ENCODE measurements at places on chromosomes 2 and 18.

DNA sequence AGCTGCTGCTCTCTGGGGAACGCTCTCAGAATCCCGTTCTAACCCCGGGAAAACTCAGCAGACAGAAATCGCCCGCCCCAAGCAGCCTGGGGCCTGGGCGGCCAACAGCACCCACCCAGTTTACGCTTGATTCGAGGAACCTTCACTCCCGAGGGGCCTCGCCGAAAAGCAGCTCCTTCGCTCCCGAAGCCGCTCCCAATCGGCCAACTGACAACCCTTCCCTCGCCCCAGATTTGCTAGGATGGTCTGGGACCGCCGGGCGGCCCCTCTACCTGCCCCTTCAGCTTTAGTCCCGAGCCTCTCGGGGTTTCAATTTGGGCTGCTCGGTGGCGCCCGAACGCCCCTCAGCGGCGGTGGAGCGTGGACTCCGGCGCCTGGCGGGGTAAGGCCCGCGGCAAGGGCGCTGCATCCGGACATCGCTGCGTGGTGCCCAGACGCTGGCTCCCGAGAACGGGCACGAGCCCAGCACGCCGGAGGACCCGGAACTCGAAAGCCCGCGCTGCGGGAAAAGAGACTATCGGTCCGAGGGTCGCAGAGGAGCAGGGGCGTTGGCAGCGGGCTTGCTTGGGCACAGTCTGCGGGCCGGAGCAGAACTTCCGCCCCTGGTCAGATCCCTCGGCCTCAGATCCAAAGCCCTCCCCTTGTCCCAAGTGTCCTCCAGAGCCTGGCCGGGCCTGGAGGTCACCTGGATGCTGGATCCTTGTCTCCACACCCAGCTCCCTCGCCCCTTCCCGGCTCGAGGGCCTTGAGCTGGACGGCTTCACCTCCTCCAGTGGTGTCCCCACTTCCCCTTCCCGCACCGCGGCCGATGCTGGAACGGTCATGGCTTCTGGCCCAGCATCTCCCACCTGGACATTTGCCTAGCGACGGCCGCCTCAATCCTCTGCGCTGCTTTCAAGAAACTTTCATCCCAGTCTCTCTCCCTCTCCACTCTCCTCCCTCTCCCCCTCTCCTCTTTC is 3.0 kb upstream of the OTX1 start:
- no peak for DNase-seq

- no peak for DNase-seq
Measured at GRCh38 chr2:123451542-123451941, 573.5 kb upstream of the CNTNAP5 start.

DNA sequence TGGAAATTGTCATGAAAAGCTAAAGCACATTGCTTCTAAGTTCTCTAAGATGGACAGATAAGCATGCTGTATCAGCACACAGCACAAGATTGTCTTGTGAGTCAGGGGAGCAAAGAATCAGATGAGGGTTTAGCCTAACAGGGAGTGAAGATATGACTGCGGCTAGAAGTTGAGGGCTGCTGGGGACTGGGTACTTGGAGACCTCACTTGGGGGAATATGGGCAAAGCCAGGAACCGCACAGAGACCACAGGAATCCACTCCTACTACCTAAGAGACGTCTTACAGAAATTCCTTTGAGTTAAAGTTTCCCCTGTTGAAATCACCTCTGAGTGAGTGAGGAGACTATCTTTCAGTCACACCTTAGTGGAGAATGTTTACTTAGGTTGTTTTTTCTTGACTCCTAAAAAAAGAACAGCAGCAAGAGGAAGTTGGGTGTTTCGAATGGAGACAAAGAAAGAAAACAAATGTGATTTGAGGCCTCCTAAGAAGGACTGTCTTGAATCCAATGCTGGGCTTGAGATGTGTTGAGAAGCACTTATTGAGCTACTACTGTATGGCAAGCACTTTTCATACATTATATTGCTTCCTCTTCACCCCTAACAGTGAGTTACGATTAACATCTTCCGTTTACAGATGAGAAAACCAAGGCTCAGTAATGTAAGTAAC is 100.7 kb downstream of the ANKRD44 start:
- DNase-seq = no peak

DNA sequence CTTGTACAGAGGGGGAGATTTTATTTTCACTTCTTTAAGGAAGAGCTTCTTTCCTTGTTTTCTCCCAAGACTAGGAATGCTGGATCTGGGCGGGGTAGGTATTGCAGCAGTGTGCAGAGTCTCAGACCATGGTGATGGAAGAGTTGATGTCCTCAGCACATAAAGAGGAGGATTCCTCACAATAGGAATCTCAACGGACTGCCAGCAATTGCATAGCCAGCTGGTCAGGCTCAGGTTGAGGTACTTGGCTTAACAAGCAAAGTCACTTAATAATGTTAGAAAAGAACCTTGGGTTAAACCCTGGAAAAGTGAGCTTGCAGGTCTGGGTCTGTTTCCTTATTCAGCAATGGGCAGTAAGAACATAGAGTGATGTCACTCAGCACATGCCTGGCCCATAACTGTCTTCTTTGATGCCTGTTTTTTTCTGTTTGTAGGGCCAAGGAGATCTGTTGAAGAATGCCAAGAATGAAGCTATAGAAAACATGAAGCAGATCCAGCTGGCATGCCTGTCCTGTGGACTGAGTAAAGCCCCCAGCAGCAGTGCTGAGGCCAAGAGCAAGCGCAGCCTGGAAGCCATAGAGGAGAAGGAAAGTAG is 342.1 kb downstream of the PLCL1 start:
- no peak for DNase-seq

DNA sequence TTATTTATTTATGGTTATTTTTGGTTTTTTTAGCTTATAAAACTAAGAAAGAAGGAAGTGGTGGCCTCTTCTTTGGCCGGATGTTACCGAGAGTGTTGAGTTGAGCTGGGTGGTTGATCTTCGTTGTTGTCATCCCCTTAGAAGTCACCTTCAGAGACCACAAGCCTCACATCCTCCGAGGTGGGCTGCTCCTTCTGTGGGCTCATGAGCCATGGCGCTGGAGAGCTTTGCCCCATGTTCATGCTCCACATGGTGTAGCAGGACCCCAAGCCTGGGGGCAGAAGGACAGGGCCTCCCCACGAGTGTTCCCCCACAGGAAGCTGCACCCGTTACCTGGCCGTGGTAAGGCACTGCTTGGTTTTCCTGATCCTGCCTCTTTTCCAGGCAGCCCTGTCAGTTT is 23.4 kb downstream of the SNTG2 start:
- no peak for DNase-seq

DNA sequence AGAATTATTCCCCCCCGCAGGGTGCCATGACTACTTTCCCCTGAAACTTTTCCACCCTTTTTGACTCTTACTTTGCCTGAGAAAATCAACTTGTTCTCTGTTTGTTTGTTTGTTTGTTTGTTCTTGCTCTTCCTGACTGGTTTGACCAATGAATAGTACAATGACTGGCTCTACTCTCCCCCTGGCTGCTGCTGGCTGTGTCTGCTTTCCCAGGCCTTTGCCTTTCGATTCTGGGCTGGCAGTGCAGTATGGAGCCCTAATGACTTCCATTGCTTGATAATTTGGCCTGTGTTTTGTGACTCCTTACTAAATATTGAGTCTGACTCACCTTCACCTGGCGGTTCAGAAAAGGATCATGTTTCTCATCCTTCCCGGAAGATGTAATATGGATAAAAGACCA is 241.1 kb downstream of the TMEM182 start:
- no peak for DNase-seq

DNA sequence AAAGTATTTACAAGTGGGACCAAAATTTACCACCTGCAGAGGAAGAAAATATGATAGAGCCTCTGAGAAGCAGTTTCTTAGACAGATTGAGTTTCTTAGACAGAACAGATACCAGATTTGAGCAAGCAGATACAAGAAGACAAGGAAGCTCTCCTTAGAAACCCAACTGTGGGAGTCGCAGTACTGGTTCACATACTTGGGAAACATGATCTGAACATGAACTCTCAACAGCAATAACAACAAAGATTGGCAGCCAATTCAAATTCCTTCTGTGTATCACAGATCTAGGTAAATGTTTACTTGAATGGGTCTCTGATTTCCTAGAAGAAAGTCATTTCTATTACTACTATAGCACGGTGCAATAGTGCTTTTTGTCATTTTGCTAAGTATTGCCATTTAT is 82.1 kb downstream of the OLA1 start:
- DNase-seq = no peak

- no peak for DNase-seq
Measured at GRCh38 chr18:79300413-79300812, 95.3 kb upstream of the NFATC1 start.

GRCh38 chr2:229610872-229611271 is 103.5 kb downstream of the DNER start:
- no peak for DNase-seq

DNA sequence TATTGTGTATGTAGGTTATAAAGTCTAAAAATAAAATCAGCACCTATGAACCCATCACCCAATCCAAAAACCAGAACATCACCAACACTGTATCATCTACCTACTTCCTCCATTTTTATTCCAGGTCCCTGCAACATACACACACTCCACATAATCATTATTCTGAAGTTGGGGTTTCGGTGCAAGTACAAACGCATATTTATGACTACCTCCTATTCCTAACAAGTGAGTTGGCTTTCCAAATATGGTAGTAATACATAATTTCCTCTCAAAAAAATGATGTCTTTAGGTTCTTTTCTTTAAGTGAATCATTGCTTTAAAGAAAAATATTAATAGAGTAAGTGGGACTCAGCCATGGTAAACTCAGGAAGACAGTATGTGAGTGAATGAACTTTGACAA is 3.3 kb downstream of the ACVR1 start:
- no peak for DNase-seq

GRCh38 chr2:169131587-169132512 is 62.5 kb downstream of the DHRS9 start:
- no peak for DNase-seq

- DNase-seq = no peak
Measured at GRCh38 chr2:230814616-230815015, 50.1 kb upstream of the ITM2C start.

- no peak for DNase-seq
Measured at GRCh38 chr18:78986018-78986481, 6.4 kb downstream of the SALL3 start.

DNA sequence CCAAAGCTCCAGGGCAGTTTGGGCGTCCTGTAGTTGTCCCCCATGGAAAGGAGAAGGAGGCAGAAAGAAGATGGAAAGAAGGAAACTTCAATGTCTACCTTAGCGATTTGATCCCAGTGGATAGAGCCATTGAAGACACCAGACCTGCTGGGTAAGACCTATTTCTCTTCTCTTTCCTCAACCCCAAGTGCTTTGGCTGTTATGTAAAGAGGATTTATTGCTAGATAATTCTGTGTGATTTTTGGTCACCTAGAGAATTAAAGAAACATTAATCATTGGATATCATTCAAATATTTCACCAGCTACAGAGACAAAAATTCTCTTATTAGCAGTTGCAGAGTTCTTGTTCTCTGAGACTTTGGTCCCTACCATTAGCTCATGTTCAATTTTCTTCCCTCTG is 1.9 kb downstream of the GALNT5 start:
- DNase-seq = no peak

GRCh38 chr2:159661286-159661685 is 44.9 kb upstream of the BAZ2B start:
- no peak for DNase-seq

DNA sequence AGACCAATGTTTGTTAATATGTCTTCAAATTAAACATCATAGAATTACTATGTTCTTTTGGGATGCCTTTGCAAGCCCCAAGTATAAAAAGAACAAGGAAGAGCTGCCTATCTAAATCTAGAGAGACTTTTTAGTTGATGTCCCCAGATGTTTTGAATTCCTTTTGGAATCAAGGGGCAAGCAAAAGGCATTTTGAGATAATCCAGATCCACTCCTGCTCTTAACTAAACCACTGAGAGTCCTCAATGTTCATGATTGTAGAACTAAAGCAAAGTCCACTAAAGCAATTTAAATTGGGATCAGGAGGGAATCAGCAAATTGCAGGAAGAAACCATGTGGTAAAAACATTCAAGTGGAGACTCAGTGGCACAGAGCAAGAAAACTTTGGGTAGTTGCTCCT is 558.5 kb upstream of the VRK2 start:
- no peak for DNase-seq

DNA sequence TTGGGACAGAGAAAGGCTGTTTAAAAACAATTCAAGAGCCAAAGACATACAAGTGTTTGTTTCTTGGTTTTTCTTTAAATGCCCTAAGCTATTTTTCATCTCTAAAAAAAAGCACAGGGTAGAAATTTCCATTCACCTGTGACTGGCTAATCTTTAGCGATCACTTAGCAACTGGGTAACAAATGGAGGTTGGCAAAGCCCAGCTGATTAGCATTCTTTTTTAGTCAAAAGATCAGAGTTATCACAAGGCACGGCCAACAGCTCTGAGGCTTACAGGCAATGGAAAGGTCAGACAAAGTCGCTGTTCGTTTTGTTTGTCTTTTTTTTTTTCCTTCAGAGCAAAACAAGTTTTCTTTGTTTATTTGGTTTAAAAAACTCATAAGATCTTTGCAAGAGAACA is 29.0 kb upstream of the TTR start:
- DNase-seq = no peak

- no peak for DNase-seq
Measured at GRCh38 chr2:109133746-109134145, 4.7 kb downstream of the SH3RF3 start.

DNA sequence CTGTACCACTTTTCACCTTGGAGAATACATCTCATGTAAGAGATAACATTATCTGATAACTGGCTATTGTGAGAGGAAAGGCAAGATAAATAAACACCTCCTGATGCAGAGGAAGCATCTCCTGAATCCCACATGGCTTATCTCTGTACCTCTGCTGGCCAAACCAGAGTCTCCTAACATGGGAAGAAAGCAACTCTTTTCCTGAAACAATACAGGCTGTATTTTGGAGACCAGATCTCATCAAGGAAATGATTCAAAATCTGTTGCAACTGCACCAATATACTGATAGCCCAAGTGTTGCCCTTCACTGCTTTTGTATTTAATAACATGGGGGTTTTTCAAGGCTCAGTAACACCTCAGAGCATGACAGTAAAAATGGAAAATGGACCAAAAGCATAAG is 106.9 kb downstream of the MREG start:
- DNase-seq = no peak

DNA sequence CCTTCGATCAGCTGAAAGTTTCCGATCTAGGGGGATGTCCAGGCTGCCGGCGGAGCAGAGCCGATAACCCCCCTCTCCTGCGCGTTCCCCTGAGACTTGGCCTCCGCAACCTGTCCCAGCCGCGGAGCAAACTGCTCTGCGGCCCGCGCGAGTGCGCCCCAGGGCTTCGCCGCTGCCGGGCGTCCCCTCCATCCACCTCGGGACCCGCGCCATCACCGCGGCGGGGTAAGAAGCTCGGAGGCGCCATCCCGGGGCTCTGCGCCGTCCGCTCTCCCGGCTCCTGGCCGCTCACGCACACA is 990 bp upstream of the GDF7 start:
- DNase-seq = no peak

- no peak for DNase-seq
Measured at GRCh38 chr18:79484661-79485621, 89.2 kb downstream of the NFATC1 start.
